Fibroblast of villous mesenchyme (primary cell): ENCODE measurements at places on chromosomes 3 and 15. TPM values are rescaled to one million over a fixed set of nuclear protein-coding genes. Genes with fewer than 3 reads are reported as not detected.

DNA sequence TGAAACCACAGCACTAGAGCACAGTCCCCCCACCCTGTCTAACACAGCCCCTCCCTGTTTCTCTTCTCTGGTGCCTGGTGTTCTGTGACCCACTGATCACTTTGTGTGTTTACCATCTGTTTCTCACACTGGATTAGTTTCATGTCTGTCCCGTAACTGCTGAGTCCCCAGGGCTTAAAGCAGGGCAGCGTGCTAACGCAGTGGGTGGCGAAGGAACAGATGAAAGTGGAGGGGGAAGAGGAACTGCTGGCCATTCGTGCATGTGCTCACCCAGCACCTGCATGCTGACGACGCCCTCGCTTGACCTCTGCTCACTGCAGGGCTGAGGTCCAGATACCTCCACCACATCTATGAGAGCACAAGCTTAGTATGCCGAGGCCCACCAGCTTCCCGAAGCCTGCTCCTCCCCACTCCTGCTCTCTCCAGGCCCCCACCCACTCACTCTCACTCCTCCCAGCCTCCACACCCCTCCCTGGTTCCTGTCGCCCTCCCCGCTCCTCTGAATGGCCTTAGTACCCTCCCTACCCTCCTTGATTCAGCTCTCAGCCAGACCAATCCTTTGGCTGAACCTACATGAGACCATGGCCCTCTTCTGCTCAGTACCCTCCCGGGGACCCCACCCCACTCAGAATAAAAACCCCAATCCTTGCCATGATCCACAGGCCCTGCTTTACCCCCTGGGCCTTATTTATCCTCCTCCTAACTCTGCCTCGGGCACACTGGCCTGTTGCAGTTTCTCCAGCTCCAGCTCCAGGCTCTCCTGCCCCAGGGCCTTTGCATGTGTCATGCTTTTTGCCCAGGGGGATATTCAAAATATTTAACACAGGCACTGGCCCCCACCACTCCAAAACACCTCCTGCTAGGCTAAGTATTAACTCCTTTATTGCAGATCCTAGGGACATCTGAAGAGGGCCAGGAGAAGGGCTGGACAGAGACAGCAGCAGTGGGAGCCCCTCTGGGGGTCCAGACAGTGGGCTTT, 15.1 kb upstream of the IQSEC1 start:
- no peak for DNase-seq

GRCh38 chr3:33004961-33005360, 53.5 kb downstream of the CCR4 start:
- no peak for DNase-seq

MYRIP gene
- not detected in 2 replicates for total RNA-seq

DNA sequence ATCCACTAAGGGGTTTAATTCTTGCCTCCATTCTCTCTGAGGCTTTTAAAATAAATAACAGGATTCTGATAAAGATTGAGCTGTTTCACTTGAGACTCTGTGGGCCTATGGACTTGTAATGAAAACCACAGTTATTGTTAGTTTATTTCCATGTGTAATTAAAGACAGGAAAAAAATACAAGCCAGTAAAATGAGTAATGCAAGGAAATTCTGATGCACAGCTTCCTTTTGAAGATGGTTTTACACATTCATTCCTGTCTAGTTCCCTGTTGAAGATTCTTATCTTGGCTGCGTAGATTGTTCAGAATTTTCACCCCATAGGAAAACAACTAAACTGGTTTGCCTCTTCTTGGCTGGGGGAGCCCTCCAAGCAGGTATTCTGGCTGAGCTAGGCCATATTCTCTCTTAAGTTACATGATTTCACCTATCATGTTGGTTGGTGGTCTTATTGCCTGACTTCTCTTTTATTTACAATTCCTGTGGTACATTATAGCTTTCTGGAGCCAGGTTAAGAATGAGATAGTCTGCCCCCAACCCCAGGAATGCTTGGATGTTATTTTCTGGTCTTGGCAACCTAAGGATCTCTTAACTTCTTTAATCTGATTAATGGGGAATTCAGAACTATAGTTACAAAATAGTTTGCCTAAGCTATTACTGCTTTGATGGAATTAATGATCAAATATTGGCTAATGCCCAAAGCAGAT, 67.6 kb downstream of the MITF start:
- peak; percentile 89 for DNase-seq

DNA sequence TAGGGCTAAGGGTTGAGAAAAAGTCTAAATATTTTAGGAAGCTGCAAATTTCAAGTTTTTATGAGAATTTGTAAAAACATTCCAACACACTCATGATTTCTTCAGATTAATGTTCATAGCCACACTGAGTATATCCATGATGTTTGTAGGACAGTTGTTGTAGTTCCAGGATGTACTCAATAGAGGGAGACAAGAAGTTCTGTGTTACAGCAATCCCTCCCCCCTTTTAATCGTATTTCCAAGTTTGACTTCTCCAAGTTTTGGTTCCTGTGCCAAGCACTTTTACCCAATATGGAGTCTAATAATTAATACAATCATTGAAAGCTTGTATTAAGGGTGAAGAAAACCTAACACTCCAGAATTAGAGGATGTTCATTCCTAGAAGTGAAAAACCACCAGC, 143.4 kb downstream of the FEZF2 start:
- DNase-seq: peak; percentile 13

EAF2 gene
- total RNA-seq: 0.32 and 0.43 TPM in 2 replicates

DNA sequence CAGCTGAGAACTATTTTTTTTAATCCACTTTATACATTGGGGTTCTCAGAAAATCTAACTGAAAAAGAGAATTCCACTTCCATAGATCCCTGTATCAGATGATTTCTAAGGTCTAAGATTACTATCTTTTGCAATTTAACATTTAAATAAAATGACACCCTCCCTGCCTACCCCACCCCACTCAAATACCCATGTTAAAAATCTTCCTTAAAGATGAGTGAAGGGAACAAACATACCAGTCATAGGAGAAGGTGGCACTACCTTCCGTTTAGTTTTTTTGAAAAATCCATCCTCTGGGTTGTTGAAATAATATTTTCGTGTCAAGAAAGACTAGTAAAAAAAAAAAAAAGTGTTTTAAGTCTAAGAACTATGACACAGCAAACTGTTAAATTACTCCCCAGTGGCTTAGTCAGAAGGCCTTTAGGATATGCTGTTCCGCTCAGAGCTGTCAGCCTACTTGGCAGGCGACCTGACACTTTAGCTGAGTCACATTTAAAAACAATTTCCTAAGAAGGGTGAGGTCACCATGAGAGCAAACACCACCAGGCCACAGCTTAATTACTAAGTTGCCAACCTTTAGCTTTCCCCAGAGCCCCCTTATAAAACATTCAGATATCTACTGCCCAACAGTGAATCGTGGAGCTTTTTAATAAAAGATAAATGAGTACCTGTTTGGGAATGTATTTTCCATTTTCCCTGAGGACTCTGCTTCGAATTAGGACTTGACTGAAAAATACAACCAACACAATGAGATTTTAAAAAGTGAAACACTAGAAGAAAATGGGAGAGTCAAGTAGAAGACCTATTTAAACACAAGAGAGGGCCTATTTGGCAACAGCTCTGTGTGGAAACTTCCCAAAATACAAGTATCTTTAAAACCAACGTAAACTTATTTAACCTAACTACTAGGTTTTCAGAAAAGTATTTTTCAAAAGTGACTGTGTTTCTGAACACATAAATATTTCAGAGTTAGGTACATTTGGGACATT, 9.6 kb downstream of the EMC3 start:
- DNase-seq: peak; percentile 97

CYP11A1 gene
- 0.64 and 0.86 TPM in 2 replicates for total RNA-seq

- DNase-seq: peak; percentile 53
These were observed 123.1 kb downstream of the DMXL2 start for GRCh38 chr15:51499379-51499976.

- no peak for DNase-seq
These were observed 24.9 kb downstream of the STAC start for GRCh38 chr3:36405190-36405589.

- no peak for DNase-seq
These were observed 113.2 kb upstream of the TJP1 start for GRCh38 chr15:29935296-29936004.

GRCh38 chr15:21268436-21268940, 171.8 kb downstream of the POTEB3 start:
- no peak for DNase-seq

- peak; percentile 46 for DNase-seq
These were observed 14.9 kb downstream of the LEKR1 start for GRCh38 chr3:156840826-156841689.

GRCh38 chr3:133361435-133361834, 38.4 kb upstream of the BFSP2 start:
- no peak for DNase-seq

AGBL1 gene
- not detected in 2 replicates for total RNA-seq

- DNase-seq: peak; percentile 73
These were observed 27.2 kb upstream of the VPS33B start for GRCh38 chr15:91049378-91050127.

DNA sequence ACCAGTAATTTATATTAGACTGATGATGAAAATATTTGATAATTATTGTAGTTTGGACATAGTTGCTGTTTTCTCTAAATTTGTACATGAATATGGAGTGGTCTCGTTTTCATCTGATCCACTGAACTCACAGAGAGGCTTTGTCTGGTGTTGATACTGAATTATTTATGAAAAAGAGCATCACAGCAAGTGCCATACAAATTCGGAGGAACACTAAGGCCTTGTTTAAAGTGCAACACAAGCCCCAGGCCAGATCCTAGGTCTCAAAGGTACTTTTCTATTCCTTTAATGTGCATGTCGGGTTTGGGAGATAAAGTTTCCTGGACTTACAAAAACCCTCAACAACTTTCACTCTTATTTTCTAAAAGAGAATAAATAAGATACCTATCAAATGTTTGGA, 796.8 kb upstream of the EPHA6 start:
- no peak for DNase-seq

ABHD14A gene
- total RNA-seq: 5.2 and 7.1 TPM in 2 replicates

CEMIP gene
- 131 TPM in 2 replicates for total RNA-seq

GRCh38 chr3:176848431-176849214, 348.7 kb downstream of the TBL1XR1 start:
- DNase-seq: no peak
